ENCODE measurements at places on chromosomes 16 and 17.
A peak's percentile ranks its signal among the peaks of the same experiment; 100 is the strongest.

- DNase-seq = no peak
Measured at GRCh38 chr16:59783191-59783590, 1049.1 kb upstream of the GOT2 start.

GRCh38 chr16:22946433-22946832, 132.5 kb downstream of the HS3ST2 start:
- no peak for DNase-seq

GRCh38 chr17:67779098-67779672, 46.1 kb upstream of the BPTF start:
- DNase-seq = peak; percentile 55

GRCh38 chr17:82866590-82867191, 26.9 kb upstream of the ZNF750 start:
- DNase-seq = no peak

DNA sequence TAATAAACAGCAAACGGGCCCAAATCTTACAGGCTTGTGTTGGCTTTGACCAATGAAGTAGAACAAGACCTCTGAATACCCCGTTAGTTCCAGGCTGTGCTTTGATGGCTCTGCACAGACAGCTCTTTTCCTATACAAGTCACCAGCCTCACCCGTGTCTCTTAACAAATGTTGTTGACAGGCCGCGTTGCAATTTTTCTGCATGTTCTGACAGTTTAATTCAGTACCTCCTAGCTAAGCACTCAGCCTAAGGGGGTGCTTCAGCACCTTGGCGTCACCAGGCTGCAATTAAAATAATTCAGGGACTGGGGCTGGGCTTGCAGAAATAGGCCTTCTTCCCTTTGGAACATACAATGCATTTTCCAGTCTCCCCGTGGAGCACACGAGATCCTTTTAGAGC, 500.1 kb downstream of the MAF start:
- no peak for DNase-seq

- no peak for DNase-seq
Measured at GRCh38 chr17:36928471-36929345, 8.6 kb upstream of the LHX1 start.
